ENCODE measurements at places on chromosomes 11 and 22.

- no peak for DNase-seq
Measured at GRCh38 chr22:37277384-37277783, 4.9 kb upstream of the CYTH4 start.

GRCh38 chr11:67227726-67228125, 38.5 kb upstream of the GRK2 start:
- DNase-seq: no peak

DNA sequence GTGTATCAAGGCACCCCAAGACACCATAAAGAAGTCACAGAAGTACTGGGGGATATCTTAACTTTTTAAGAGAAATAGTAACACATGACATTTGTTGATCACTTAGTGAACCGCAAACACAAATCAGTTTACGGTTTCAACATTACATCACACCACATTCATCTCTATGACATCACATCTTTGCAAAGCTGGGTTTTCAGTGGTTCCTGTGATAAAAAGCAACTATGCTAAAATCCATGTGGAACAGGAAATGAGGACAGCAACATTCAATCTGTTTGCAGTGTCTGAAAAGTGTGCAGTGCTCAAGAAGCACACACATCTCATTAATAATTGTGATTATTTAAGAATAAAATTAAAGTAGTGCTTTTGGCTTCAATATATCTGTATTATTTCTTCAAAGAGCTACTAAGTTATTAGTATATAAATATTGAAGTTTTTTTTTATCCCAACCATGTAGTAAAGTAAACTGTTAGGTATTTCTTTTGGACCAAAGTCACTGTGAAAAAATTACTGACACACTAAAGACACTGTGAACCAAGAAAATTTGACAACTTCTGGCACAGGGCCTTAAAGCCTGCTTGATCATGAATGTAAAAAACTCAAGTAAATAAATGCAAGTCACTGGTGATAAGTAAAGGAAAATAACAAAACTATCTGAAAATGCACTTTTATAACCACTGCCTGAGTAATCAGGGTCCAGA, 156.0 kb upstream of the SOX6 start:
- DNase-seq: no peak

GRCh38 chr11:14366936-14367335, 8.0 kb upstream of the RRAS2 start:
- no peak for DNase-seq

- no peak for DNase-seq
Measured at GRCh38 chr11:945986-946385, 20.3 kb downstream of the AP2A2 start.

GRCh38 chr22:17980638-17981051, 43.7 kb downstream of the MICAL3 start:
- DNase-seq: peak; percentile 49

DNA sequence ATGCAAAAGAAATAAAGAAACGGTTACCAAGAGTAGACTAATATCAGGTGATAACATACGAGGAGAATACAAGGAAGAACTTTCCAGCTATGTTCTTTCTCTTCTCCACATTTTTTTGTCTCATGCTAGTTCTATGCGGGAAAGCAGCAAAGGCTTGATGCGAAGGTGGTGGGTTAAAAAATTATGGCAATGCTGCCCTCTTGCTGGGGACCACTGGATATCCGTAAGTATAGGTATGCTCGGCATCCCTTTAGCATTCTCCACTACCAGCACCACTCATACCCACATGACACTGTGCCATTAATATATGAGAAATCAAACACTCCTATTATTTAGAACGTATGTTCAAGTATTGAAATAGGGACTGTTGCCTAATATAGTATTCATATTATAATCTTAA, 776.4 kb downstream of the LRRC4C start:
- DNase-seq: no peak

GRCh38 chr22:35637254-35637653, 11.0 kb upstream of the APOL6 start:
- DNase-seq: no peak

DNA sequence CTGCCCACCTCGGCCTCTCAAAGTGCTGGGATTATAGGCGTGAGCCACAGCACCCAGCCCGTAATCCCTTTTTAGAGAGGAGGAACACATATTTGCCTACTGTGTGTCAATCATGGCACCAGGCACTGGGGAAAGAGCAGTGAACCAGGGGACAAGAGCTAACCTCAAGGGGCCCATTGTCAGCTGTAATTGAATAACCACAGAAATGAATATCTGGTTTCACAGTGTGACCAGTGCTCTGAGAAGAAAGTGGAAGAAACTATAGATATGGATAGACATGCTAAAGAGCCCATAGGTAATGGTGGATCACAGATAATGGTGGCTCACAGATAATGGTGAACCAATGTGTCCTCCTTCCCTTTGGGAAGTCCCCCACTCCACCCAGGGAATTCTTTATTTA, 8.6 kb upstream of the KCTD14 start:
- no peak for DNase-seq

DNA sequence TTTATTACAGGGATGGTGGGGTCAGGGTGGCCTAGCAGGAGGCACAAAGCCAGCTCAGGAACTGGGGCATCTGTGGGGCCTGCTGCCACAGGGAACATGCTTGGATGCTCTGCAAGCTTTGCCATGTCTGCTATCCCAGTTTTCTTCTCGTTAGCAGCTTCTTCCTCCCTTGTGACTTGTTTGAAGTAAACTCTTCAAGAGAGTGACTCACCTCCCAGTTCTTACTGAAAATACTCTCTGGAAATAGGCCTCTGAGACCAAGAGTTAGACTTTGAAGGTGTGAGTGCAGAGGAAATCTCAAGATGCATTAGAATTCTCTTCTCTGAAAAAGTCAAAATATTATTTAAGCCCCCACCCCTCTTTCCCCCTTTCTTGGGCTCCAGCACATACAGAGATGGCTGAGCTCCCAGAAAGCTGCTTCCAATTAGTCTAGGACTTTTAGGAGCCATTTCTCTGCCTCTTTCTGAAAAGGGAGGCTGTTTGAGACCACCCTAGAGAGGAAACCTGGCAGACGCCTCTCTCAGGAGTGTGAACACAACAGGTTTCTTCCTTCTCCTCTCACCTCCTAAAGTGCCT, 15.1 kb downstream of the CWC15 start:
- no peak for DNase-seq

DNA sequence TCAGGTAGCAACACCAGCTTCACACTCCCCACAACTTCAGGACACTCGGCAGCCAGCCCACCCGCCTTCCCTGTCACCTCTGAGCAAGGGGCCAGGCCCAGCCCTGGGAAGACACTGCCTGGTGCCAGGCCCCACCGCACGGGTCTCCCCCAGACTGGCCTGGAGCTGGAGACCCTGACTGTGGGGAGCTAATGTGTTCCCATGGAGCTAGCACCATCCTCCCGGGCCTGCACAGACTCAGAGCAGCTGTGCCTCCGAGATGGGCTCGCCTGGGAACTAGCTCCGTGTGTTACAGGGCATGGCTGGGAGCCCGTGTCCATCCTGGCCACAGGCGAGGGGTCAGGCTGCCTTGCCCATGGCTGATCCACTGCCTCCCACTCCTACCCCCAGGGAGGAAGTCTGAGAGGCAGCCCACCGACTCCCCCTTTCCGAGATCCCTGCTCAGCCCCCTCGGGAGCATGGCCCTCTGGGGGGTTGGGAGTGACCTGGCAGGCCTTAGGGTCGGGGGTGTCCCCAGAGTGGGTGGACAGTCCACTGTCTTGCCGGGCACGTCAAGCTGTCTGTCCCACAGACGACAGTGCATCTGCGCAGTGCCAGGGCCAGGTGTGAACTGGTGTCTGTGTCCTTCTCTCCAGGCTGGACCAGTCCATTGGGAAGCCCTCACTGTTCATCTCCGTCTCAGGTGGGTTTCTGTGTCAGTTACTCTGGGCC, 76.7 kb upstream of the KCNQ1OT1 start:
- no peak for DNase-seq

DNA sequence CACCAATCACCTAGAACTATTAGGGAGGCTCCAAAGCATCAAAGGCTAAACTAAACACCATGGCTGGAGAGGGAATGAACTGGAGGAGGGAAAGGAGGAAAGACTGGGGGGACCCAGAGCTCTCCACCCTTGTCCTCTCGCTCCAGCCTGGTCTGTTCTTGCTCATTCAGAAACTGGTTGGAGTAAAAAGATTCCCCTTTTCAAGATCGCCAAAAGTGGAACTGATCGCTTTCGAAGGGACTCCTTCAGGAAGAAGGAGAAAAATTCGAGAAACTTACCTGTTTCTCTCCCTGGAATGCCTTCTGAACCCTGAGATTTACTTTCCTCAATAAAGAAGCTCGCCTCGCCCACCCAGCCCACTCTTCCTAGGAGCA, 46.9 kb downstream of the OR4D9 start:
- DNase-seq: no peak

- no peak for DNase-seq
Measured at GRCh38 chr11:44333271-44334218, 23.6 kb upstream of the ALX4 start.

DNA sequence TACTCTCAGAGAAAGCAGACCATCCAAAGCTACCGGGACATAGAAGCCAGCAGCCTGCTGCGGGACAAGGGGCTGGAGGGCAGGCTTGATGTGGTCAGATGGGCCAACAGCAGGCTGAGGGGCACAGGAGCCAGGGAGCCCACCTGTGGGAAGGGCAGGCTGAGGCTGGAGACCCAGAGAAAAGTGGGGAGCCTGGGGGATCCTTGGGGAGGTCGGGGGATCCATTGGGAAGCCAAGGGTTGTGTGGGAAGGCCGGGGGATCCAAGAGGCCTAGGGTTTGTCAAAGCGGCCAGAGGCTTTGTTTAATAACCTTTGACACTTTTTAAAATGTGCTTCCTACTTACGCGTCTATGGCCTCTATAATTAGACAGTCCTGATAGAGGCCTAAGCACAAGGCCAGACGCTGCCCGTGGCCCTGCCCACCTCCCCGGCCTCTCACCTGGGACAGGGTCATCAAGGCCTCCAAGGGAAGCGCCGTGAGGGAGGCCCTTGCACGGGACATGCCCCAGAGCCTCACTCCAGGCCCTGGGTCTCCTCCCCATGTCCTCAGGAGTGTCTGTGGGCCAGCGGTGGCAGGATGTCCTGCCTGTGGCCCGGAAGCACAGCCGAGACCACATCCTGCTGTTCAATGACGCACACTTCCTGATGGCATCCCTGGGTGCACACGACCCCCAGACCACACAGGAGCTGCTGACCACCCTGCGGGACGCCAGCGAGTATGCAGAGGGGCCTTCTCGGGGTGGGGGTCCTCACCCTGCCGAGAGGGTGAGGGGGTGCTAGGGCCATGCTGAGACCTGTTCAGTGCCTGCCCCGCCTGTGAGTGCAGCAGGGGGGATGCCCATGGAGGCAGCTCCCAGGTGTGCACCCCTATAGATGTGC, 8.6 kb upstream of the GTSE1 start:
- no peak for DNase-seq

GRCh38 chr11:121226415-121227263, 65.9 kb upstream of the SC5D start:
- no peak for DNase-seq

GRCh38 chr22:31933406-31933805, 10.9 kb upstream of the YWHAH start:
- no peak for DNase-seq

GRCh38 chr11:116975661-116976060, 122.6 kb downstream of the SIK3 start:
- no peak for DNase-seq

DNA sequence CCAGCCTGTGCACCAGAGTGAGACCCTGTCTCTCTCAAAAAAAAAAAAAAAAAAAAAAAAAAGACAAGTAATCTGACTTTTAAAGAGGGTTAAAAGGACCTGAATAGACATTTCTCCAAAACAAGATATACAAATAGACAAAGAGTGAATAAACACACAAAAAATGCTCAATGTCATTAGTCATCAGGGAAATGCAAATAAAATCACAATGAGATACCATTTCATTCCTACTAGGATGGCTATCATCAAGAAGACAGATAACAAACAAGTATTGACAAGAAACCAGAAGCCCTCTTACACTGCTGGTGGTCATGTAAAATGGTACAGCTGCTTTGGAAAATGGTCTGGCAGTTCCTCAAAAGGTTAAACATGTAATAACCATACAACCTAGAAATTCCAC, 4.1 kb downstream of the RIC3 start:
- DNase-seq: no peak

DNA sequence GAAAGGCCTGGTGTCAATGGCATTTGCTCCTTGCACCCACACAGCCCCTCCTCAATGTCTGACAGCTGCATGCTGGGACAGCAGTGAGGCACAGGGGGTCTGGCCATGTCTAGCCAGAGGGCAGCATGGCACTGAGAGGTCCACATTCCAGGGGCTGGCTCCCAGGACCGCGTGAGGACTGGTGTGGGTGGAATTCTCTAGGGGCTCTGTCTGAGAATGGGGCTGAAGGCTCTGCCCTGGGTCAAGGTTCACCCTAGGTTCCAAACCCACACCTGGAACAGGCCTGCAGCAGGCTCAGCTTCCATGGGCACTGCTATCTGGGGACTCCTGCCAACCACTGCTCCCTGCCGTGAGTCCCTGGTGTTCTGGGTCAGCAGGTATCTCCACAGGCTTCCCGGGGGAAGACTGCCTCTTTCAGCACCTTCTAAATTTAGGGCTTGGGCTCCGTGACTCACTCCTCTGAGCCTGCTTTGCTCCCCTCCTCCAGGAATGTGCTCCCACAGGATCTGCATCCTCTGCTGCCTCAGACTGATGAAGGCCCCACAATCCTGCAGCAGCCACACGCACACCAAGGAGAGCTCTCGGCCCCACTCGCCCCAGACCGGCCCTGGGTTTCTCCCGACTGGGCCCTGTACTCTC, 4.2 kb downstream of the STARD10 start:
- no peak for DNase-seq

GRCh38 chr22:46196278-46196677, 46.0 kb downstream of the PPARA start:
- DNase-seq: no peak

GRCh38 chr22:40739721-40740120, 60.4 kb downstream of the MCHR1 start:
- DNase-seq: no peak

GRCh38 chr22:24554313-24555164, at the start of gene GUCD1:
Gene GUCD1 (minus strand): TSS chr22:24555138. CDS start chr22:24554991, 147 bp downstream.
- DNase-seq: no peak

GRCh38 chr11:2259897-2260451, 10.4 kb downstream of the ASCL2 start:
- no peak for DNase-seq

DNA sequence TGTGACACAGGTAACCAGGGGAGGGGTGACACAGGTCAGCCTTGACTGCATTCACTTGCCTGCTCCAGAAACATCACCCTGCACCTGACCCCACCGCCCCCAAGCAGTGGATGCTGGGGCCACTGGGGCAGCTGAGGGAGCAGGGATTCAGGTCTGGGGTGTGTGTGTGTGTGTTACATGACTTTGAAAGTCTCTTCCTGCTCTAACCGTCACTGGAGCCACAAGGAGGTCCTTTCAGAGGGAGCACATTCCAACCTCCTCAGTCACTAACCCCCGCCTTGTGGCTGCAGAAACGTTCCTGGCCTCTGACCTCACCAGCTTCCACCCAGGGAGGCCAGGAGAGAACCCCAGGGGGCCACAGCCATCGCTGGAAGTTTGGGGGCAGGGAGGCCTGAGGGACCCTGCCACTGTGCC, 2.9 kb upstream of the FOSL1 start:
- DNase-seq: no peak
